ENCODE measurements at places on chromosomes 4 and X.
A peak's percentile ranks its signal among the peaks of the same experiment; 100 is the strongest.

DNA sequence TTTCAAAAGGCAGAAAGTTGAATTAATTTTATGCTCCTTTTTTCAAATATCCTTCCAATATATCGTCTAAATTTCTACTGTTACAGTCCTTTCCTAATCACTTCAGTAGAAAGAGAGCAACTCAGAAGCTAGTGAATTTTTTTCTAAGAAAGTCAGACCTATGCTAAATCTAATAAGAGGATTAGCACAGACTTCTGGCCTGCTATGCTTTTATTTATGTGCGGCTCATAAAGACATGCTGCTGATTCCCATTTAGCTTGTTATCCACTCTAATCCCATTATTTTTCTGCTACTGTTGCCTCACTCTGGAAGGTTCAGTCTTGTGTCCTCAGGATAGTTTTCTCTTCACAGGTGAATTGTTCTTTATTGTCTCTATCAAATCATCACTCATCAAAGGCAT lies 473.5 kb upstream of the FAM241A start:
- DNase-seq, result no peak

DNA sequence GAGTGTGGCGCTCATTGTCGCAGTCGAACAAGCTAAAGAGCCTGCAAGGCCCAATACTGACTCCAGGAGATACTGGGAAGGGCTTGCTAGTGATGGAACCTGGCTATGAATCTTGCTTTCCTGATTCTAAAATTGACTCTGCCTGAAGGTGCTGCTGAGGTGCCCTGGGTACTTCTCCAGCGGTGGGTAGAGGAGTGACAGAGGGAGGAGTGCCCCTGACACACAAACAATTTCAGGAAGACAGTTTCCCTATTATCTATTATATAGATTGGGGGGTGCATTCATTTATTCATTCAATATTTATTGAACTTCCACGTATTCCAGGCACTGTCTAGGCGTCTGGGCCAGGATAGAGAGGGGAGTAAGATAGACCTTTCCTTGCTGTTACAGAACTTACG lies 339.2 kb upstream of the GATB start:
- DNase-seq, result no peak

- DNase-seq, result no peak
Measured at GRCh38 chr4:101252721-101253120, 94.6 kb downstream of the PPP3CA start.

- DNase-seq, result no peak
Measured at GRCh38 chr4:109608879-109609278, 48.8 kb downstream of the MCUB start.

GRCh38 chr4:13483768-13484121 lies 395 bp downstream of the RAB28 start:
- DNase-seq, result peak; percentile 32

- no peak for DNase-seq
Measured at GRCh38 chrX:4844376-4844775, 1130.9 kb upstream of the PRKX start.

DNA sequence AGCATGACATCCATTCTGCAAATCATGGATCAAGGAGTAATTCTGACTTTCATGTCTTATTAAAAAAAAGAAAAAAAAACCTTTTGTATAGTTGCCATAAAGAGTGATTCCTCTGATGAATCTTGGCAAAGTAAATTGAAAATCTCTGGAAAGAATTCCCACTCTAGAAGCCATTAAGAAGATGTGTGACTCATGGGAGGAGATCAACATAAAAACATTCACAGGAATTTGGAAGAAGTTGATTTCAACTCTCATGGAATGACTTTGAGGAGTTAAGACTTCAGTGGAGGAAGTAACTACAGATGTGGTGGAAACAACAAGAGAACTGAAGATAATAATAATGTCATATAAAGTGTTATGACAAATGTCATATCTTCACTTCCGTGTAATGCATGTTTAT lies 204.2 kb downstream of the PABPC4L start:
- DNase-seq, result no peak
